Spinal cord (tissue), 10 donors: ENCODE measurements at places on chromosomes 4 and X. TPM values are rescaled to one million over a fixed set of nuclear protein-coding genes. Genes with fewer than 3 reads are reported as not detected.

Gene PAGE2
- not detected for total RNA-seq

Gene CCDC149
- 21.6 TPM for total RNA-seq

GRCh38 chr4:71559957-71560571 is 221.2 kb downstream of the SLC4A4 start:
- no peak for DNase-seq

DNA sequence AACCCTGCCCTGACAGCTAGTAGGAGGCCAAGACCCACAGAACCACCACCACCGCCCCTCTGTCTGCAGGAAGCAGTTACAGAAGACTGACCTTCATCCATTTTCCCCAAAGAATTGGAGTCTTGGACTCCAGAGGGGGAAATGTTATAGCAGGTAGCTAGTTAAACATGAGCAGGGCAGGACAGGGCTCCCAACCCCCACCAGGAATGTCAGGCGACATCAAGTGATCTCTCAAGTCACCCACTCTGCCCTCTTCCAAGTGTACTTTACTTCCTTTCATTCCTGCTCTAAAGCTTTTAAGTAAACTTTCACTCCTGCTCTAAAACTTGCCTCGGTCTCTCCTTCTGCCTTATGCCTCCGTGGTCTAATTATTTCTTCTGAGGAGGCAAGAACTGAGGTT is 17.1 kb upstream of the AADAT start:
- DNase-seq = no peak

- no peak for DNase-seq
Measured at GRCh38 chr4:8273450-8273849, 3.9 kb downstream of the HTRA3 start.

- no peak for DNase-seq
Measured at GRCh38 chrX:52830551-52830950, 19.5 kb downstream of the XAGE5 start.
